ENCODE measurements at places on chromosomes 2 and 18. TPM values are rescaled to one million over a fixed set of nuclear protein-coding genes. Genes with fewer than 3 reads are reported as not detected.

Gene MTCL1
- 34.4 TPM for total RNA-seq

Gene CACNB4
- total RNA-seq = 0.11 TPM

Gene MOGAT1
- total RNA-seq = not detected

- peak; percentile 54 for DNase-seq
Observed at GRCh38 chr2:168490015-168490874, 34.2 kb downstream of the CERS6 start.

GRCh38 chr2:38371235-38371634, 5.8 kb downstream of the ATL2 start:
- DNase-seq = no peak

DNA sequence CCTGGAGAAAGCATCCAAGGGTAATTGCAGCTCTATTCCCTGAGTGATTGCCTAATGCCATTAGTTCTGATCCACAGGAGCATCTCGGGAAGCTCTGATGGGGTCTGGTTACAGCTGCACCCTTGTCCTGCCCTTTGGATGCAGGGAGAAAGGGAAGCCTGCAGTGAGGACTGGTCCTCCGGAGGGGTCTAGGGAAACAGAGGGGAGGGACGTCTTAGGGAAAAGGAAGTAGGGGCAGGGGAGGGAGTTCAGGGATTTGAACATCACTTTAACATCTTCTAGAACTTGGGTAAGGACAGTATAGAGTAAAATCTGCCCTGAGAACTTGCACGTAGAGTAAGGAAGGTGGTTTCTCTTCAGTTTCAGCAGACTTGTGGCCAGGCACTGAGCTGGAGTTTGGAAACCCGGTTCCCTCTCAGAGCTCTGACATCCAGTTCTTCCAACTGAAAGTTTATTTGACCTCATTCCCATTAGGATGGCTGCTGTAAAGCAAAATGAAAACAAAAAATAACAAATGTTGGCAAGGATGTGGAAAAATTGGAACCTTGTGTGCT, 20.5 kb downstream of the ONECUT2 start:
- no peak for DNase-seq
